Sigmoid colon (tissue), 7 donors: ENCODE measurements at places on chromosomes 5 and 9.

- DNase-seq, result no peak
Measured at GRCh38 chr5:67686746-67687145, 490.1 kb upstream of the CD180 start.

DNA sequence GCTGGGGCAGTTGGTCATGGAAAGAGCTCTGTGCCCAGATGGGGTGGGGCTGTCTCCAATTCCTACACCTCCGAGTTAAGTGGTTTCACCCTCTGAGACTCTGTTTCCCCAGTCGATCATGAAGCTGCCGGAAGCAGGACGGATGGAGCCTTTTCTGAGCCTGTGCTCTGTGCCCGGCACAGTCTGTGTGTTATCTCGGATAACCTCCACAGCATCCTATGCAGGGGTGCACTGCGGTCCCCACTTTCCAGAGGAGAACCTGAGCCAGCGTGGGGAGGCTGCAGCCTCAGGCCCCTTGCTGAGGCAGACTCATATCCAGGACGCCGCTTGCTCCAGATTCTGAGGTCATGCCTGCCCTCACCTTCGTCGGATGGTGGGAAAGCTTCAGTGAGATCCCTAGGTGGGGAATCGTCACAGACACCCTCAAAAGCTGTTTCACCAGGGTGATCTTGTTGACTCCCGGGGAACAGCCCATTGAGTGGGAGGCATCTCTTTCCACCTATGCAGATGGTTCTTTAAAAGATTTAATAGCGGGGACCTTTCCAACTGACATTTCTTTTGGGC, 6.9 kb upstream of the COL5A1 start:
- DNase-seq, result no peak

GRCh38 chr5:116375926-116376325, 198.7 kb downstream of the SEMA6A start:
- no peak for DNase-seq

DNA sequence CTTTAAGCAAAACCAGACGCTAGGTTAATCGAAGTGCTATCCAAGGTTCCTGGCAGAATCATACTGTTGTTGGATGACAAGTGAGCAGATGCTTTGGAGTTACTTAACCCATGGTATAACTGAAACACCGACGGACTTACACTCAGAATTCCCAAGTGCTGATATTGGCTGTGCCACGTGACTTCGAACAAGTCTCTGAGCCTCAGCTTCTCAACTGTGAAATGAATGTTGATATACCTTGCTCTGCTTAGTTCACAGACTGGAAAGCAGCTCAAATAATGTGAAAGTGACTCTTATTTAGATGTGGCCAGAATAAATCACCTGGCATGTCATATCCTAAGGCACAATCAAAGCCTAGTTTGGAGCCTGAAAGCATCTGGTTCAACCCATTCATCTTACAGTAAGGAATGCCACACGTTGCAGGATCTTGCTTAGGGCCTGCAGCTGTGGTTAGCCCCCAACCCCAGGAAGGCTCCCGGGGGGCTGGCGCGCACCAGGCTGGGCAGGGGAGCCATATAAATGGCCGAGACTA, 759 bp downstream of the GEMIN5 start:
- no peak for DNase-seq

- DNase-seq, result no peak
Measured at GRCh38 chr9:93230185-93230584, 46.2 kb downstream of the WNK2 start.

GRCh38 chr5:172985596-172985995, 2.0 kb downstream of the ATP6V0E1 start:
- no peak for DNase-seq

- peak; percentile 29 for DNase-seq
Measured at GRCh38 chr5:1782385-1783215, 17.0 kb downstream of the MRPL36 start.
